ENCODE measurements at places on chromosomes 6 and 20. TPM values are rescaled to one million over a fixed set of nuclear protein-coding genes. Genes with fewer than 3 reads are reported as not detected.

- no peaks in the 10 kb centered on the region for H3K4me1 ChIP-seq
- no peak overlapping the region for H3K27ac ChIP-seq
- H3K27me3 ChIP-seq, result no peaks in the 10 kb centered on the region
- H3K4me3 ChIP-seq, result no peak overlapping the region
- no peak for DNase-seq
- H3K36me3 ChIP-seq, result no peaks in the 10 kb centered on the region
Measured at GRCh38 chr6:18465410-18466154, 78.4 kb downstream of the RNF144B start.

TSBP1 gene
- not detected for total RNA-seq

ADGRG6 gene
- total RNA-seq, result 0.57 TPM

DNA sequence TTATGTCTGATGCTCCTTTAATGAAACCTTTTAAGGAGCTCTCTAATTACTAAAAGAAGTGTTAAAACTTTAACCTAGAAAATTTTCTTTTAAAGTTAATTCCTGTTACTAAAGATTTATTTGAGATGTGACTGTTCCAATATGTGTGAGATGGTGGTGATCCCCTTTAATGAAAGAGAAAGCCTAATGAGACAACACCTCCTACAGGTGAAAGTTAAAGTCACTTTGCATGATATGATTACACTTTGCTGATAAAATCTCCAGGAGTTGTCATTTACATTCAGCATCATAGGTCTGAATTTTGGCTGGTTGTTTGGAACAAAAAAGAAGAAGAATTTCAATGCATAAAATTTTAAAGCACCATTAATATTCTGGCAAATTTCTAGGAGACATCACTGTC, 307.4 kb downstream of the TRDN start:
- H3K27ac ChIP-seq, result no peak overlapping the region
- H3K36me3 ChIP-seq, result no peaks in the 10 kb centered on the region
- H3K4me3 ChIP-seq, result no peak overlapping the region
- H3K27me3 ChIP-seq, result no peaks in the 10 kb centered on the region

GRCh38 chr6:125906158-125906998, 50.2 kb upstream of the HINT3 start:
- H3K4me3 ChIP-seq, result no peak overlapping the region
- DNase-seq, result peak; percentile 49
- no peaks in the 10 kb centered on the region for H3K4me1 ChIP-seq
- H3K27ac ChIP-seq, result no peak overlapping the region
- H3K27me3 ChIP-seq, result no peaks in the 10 kb centered on the region

- H3K27me3 ChIP-seq, result no peaks in the 10 kb centered on the region
- no peaks in the 10 kb centered on the region for H3K36me3 ChIP-seq
- no peak overlapping the region for H3K4me3 ChIP-seq
- no peak for DNase-seq
Measured at GRCh38 chr20:63440366-63440955, 32.0 kb downstream of the KCNQ2 start.

GTSF1L gene
- not detected for total RNA-seq

GRCh38 chr6:72533606-72534005, 88.3 kb upstream of the KCNQ5 start:
- H3K27ac ChIP-seq, result no peak overlapping the region
- H3K4me3 ChIP-seq, result no peak overlapping the region
- DNase-seq, result no peak
- no peaks in the 10 kb centered on the region for H3K4me1 ChIP-seq
- H3K27me3 ChIP-seq, result no peaks in the 10 kb centered on the region

DNA sequence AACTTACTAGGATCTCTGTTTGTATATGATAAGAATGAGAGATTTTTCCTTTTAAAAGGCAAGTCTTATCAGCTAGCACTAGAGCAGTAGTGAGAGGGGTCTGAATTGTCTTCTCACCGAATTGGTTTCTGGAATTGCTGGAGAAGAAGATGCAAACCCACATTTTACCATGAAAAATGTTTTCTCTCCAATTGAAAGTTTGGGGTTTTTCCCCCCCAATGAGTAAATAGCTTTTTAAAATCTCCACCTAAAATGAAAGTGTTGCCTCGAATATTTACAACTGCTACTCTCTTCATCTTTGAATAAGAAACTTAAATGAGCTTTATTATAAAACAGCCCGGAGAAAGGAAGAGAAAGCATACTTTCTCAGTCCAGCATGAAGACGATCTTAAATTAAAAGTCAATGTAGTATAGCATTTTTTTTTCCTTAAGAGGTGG, 1.8 kb downstream of the TCF21 start:
- no peaks in the 10 kb centered on the region for H3K36me3 ChIP-seq
- H3K27ac ChIP-seq, result no peak overlapping the region
- H3K4me3 ChIP-seq, result peak overlapping the region; percentile 55

DNA sequence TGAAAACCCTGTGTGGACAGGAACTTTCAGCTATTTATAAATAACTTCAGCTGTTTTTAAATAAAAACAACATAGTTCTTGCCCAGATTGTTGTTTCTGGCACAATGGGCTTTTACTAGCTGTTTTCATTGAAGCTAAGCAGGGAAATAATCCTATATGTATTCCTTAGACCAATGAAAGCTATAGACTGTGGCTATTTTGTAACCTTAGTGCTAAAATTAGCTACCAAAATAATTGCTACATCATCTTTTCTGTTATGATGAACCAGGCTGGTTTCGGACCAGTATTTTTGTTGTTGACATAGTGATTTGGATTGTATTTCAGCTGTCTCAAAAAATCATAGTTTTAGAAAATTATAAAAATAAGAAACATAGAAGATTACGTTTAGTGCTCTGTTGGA, 13.7 kb downstream of the PHF3 start:
- no peak for DNase-seq
- peaks cover 34% of the 10 kb centered on the region for H3K4me1 ChIP-seq
- no peak overlapping the region for H3K27ac ChIP-seq
- no peaks in the 10 kb centered on the region for H3K36me3 ChIP-seq

OCSTAMP gene
- total RNA-seq, result not detected

DNA sequence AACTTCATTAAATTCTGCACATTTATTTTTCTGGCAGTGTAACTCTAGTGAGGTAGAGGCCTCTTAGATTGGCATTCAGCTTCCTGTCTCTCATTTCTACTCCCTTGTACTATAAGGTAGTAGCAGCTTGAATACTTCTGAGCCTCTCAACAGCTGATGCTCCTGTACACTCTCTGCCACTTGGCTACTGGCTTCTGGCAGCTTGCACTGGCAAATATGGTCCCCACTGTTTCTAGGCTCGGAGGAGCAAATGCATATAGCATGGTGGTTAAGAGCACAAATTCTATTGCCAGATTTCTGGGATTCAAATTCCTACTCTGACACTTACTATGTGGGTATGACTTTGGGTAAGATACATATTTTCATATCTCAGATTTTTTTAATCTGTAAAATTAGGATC, 292.8 kb upstream of the ADGRB3 start:
- H3K36me3 ChIP-seq, result no peaks in the 10 kb centered on the region
- DNase-seq, result no peak
- H3K27me3 ChIP-seq, result no peaks in the 10 kb centered on the region
- H3K4me1 ChIP-seq, result no peaks in the 10 kb centered on the region

GRCh38 chr20:60172346-60172984, 214.2 kb downstream of the CDH26 start:
- H3K4me1 ChIP-seq, result no peaks in the 10 kb centered on the region
- no peak overlapping the region for H3K27ac ChIP-seq
- no peaks in the 10 kb centered on the region for H3K27me3 ChIP-seq
- H3K36me3 ChIP-seq, result no peaks in the 10 kb centered on the region
- no peak overlapping the region for H3K4me3 ChIP-seq
- DNase-seq, result no peak

GRCh38 chr6:149231778-149232177, 85.7 kb upstream of the TAB2 start:
- H3K4me3 ChIP-seq, result no peak overlapping the region
- no peaks in the 10 kb centered on the region for H3K36me3 ChIP-seq
- DNase-seq, result no peak
- H3K4me1 ChIP-seq, result peaks cover 40% of the 10 kb centered on the region
- no peaks in the 10 kb centered on the region for H3K27me3 ChIP-seq

- no peak overlapping the region for H3K27ac ChIP-seq
- peaks cover 14% of the 10 kb centered on the region for H3K4me1 ChIP-seq
- no peaks in the 10 kb centered on the region for H3K27me3 ChIP-seq
- H3K4me3 ChIP-seq, result no peak overlapping the region
Measured at GRCh38 chr20:2379511-2380229, 1.0 kb upstream of the TGM6 start.

C6orf52 gene
- 1.2 TPM for total RNA-seq

DNA sequence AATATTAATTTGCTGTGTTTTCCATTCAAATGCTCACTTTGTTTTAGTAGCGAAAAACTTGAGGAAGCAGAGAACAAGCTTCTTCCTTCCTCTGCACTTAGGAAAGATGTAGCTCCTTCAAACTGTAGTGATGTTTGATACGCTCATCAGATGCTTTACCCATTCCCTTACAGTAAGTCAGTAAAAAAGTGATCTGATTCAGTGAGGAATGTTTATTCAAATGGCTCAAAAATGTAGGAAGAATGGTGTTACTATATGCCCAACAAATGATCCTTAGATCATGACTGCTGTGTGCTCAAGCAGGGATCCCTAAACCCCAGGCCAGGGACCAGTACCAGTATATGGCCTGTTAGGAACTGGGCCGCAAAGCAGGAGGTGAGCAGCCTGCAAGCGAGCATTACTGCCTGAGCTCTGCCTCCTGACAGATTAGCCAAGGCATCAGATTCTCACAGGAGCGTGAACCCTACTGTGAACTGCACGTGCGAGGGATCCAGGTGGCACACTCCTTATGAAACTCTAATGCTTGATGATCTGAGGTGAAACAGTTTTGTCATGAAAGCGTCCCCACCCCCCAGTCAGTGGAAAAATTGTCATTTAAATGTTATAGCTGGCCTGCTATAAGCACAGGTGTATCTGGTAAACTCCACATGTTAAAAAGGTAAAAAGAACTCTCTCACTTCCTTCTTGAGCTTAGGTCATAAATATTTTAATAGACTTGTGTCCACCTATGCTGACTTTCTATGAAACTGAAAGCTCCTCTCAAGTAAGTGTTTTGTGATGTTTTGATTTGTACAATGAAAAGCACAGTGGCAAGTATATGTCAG, 187.2 kb downstream of the FOXC1 start:
- no peaks in the 10 kb centered on the region for H3K4me1 ChIP-seq
- no peaks in the 10 kb centered on the region for H3K36me3 ChIP-seq
- H3K27ac ChIP-seq, result no peak overlapping the region
- no peak overlapping the region for H3K4me3 ChIP-seq
- DNase-seq, result no peak

DNA sequence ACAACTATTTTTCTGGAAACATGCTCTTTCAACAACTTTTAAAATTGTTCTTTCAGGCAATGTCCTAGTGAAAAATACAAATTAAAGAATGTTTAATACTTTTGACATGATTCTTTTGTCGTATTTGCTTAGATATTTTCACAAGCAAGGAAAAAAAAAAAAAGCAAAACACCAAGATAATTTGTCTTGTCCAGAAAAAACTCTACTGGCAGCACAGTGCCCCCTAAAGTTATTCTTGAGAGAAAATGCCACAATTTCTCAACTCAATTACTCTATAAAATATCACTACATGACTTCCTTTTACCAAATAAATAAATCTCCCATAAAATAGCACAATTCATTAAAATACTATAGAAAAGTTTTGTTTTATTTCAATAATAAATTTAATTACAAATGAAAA, 652.5 kb upstream of the EPHA7 start:
- H3K27ac ChIP-seq, result no peak overlapping the region
- DNase-seq, result no peak
- no peak overlapping the region for H3K4me3 ChIP-seq
- no peaks in the 10 kb centered on the region for H3K4me1 ChIP-seq

DNA sequence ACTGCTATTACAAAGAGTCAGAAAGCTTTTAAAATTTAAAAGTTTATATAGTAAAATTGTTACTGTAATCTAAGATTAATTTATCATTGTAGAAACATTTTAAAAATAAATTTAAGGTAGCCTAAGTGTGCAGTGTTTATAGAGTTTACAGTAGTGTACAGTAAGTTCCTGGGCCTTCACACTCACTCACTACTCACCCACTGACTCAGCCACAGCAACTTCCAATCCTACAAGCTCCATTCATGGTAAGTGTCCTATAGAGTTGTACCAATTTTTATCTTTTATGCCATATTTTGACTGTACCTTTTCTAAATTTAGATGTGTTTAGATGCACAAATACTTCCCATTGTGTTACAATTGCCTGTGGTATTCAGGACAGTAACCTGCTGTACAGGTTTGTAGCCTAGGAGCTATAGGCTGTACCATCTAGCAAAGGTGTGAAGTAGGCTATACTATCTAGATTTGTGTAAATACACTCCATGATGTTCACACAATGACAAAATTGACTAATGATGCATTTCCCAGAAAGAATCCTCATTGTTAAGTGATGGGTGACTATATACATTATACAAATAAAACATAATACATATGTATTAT, 10.2 kb upstream of the TMEM170B start:
- no peak overlapping the region for H3K4me3 ChIP-seq
- DNase-seq, result no peak
- no peaks in the 10 kb centered on the region for H3K27me3 ChIP-seq
- no peaks in the 10 kb centered on the region for H3K4me1 ChIP-seq

GRCh38 chr6:125943528-125944433, 12.8 kb upstream of the HINT3 start:
- no peaks in the 10 kb centered on the region for H3K36me3 ChIP-seq
- H3K27me3 ChIP-seq, result no peaks in the 10 kb centered on the region
- H3K4me3 ChIP-seq, result no peak overlapping the region
- no peak overlapping the region for H3K27ac ChIP-seq
- no peaks in the 10 kb centered on the region for H3K4me1 ChIP-seq
- DNase-seq, result no peak

- H3K4me3 ChIP-seq, result no peak overlapping the region
- no peaks in the 10 kb centered on the region for H3K27me3 ChIP-seq
- no peaks in the 10 kb centered on the region for H3K4me1 ChIP-seq
Measured at GRCh38 chr6:159397753-159398152, 228.6 kb downstream of the FNDC1 start.

- H3K4me3 ChIP-seq, result no peak overlapping the region
- no peak for DNase-seq
- H3K27me3 ChIP-seq, result no peaks in the 10 kb centered on the region
- no peak overlapping the region for H3K27ac ChIP-seq
Measured at GRCh38 chr6:5529015-5529414, 267.7 kb downstream of the FARS2 start.

- H3K36me3 ChIP-seq, result no peaks in the 10 kb centered on the region
- no peaks in the 10 kb centered on the region for H3K27me3 ChIP-seq
- no peak for DNase-seq
- no peak overlapping the region for H3K27ac ChIP-seq
- no peak overlapping the region for H3K4me3 ChIP-seq
- H3K4me1 ChIP-seq, result no peaks in the 10 kb centered on the region
Measured at GRCh38 chr6:40611434-40611833, 24.3 kb upstream of the LRFN2 start.

GRCh38 chr20:15364781-15365180, 1027.4 kb upstream of the FLRT3 start:
- DNase-seq, result no peak
- H3K27me3 ChIP-seq, result no peaks in the 10 kb centered on the region
- H3K27ac ChIP-seq, result no peak overlapping the region
- no peak overlapping the region for H3K4me3 ChIP-seq
- H3K36me3 ChIP-seq, result no peaks in the 10 kb centered on the region
- H3K4me1 ChIP-seq, result no peaks in the 10 kb centered on the region

GRCh38 chr20:40953856-40954255, 74.8 kb upstream of the TOP1 start:
- no peak for DNase-seq
- H3K4me1 ChIP-seq, result no peaks in the 10 kb centered on the region
- H3K27me3 ChIP-seq, result no peaks in the 10 kb centered on the region
- H3K27ac ChIP-seq, result no peak overlapping the region
- no peak overlapping the region for H3K4me3 ChIP-seq

- H3K36me3 ChIP-seq, result no peaks in the 10 kb centered on the region
- H3K27me3 ChIP-seq, result no peaks in the 10 kb centered on the region
- H3K4me1 ChIP-seq, result no peaks in the 10 kb centered on the region
- H3K27ac ChIP-seq, result no peak overlapping the region
- DNase-seq, result no peak
Measured at GRCh38 chr20:24632581-24632980, 163.2 kb downstream of the SYNDIG1 start.

Measured in naive thymus-derived CD4-positive, alpha-beta T cell (primary cell).